ENCODE measurements at places on chromosomes 7 and 10. TPM values are rescaled to one million over a fixed set of nuclear protein-coding genes. Genes with fewer than 3 reads are reported as not detected.

The NANOS1 gene
- total RNA-seq = 1.3 TPM

The TMEM178B gene
- total RNA-seq = 4.0 TPM

The FAM25G gene
- 3.4 TPM for total RNA-seq

The MRPS17 gene
- 14.7 TPM for total RNA-seq

All from esophagus mucosa (tissue), 1 donor.